ENCODE measurements at places on chromosomes 4 and X. TPM values are rescaled to one million over a fixed set of nuclear protein-coding genes. Genes with fewer than 3 reads are reported as not detected.

ERVMER34-1 gene
- polyA plus RNA-seq, result 4.1 TPM

MRPL1 gene
- polyA plus RNA-seq, result 62.4 TPM

CT47B1 gene
- polyA plus RNA-seq, result not detected

CLDN34 gene
- polyA plus RNA-seq, result 0.18 TPM

DNA sequence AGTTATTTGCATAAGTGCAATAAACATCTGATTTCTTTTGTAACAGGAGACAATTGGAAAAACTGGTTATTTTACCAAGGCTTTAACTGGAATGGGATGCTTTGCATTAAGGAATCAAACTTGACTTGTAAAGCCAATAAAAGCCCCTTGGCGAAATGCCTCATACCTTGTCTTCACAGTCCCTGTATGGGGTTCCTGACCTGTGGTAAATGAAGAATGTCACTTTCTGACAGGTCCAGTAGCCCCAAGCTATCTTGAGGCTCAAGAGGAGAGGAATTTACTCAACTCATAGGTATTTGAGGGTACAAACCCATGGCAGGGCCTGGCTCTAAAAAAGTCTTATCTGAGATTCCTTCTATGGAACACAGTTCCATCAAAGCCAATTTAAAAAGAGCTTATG lies 78.0 kb downstream of the ACOX3 start:
- no peak for DNase-seq

GRCh38 chrX:151398346-151398745 lies 1.3 kb downstream of the VMA21 start:
- DNase-seq, result no peak
